ENCODE measurements at places on chromosomes 5 and 9. TPM values are rescaled to one million over a fixed set of nuclear protein-coding genes. Genes with fewer than 3 reads are reported as not detected.

CXCL14 gene
- 0.97 TPM for total RNA-seq

CPLANE1 gene
- total RNA-seq, result 24.3 TPM

SUSD3 gene
- total RNA-seq, result 0.37 TPM

PCDHGA10 gene
- total RNA-seq, result 8.6 TPM

NME5 gene
- 2.0 TPM for total RNA-seq

PCDHB5 gene
- 1.8 TPM for total RNA-seq

ERCC6L2 gene
- total RNA-seq, result 79.3 TPM

Data from smooth muscle cell of the umbilical artery (primary cell).